ENCODE measurements at places on chromosomes 16 and 17.

DNA sequence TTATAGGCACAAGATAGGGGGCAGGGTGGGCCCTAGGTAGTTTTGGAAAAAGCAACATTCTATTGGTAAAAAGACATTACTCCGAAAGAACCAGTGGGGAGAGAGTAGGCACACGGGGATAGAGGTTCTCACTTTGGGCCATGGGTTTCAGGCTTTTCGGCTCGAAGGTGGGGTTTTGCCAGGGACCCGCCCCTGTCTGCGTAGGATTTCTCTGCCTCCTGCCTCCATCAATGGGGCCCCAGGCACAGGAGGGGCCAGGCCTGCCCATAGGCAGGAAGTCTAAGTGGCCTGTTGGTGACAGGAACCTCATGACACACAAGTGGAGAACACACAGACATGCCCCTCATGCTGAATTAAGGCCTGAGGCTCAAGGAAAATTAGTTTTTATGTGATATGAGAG lies 57.5 kb downstream of the RNF213 start:
- no peak for DNase-seq

GRCh38 chr17:17913695-17914332 lies 58.4 kb downstream of the TOM1L2 start:
- DNase-seq = no peak

DNA sequence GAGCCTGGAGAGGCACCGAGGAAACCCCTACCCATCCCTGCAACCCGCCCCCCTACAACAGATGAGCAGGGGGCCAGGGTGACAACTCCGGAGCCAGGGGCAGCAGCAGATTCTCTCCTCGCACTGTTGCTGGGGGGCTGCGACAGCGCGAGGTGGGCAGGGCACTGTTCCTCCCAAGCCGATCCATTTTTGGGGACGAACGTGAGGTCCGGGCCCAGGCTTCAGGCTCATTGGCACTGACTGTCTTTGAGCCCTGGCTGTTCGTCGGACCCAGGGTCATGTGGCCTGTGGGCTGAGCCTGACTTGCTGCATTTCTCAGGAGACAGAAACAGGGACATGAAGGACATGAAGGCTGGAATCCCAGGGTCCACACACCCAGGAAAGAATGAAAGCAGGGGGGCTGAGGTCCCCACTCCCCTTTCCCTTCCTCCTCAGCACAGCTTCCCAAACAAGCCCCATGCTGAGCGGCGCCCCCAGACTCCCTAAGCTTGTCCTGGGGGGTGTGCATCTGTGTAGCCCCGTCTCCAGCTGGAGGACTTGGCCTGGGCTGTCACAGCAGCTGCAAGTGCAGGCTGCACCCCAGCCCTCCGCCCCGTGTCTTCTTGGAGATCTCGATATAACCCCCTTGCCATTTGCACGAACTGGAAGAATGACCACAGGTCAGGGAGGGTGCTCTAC lies 18.7 kb downstream of the CEP295NL start:
- DNase-seq = no peak

DNA sequence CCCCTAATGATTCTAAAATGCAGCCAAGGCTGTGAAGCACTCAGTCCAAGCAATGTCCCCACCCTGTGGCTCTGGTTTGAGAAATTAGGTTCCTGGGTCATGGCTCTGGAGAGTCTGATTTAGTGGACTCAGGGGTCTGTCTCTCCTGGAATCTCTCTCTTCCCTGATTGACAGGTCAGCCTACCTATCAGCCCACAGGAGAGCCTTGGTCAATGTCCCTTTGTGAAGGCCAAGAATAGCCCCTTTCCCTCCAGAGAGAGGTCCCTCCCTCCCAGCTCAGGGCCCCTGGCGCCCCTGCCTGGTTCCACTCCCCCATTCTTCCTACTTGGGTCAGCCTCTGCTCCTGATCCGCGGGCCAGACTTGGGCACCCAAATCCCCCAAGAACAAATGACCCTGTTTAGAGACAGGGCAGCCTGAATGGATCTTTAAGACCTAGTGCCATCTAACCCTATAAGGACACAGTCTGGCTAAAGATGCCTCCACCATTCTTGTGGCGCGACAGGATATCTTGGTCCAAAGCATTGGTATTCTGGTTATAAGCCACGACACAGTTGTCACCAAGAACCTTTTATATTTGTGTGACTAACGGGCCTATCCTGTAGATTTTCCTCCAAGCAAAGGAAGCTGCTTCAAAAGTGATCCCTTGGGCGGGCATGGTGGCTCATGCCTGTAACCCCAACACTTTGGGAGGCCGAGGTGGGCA lies 38.3 kb upstream of the PRSS54 start:
- DNase-seq = no peak

DNA sequence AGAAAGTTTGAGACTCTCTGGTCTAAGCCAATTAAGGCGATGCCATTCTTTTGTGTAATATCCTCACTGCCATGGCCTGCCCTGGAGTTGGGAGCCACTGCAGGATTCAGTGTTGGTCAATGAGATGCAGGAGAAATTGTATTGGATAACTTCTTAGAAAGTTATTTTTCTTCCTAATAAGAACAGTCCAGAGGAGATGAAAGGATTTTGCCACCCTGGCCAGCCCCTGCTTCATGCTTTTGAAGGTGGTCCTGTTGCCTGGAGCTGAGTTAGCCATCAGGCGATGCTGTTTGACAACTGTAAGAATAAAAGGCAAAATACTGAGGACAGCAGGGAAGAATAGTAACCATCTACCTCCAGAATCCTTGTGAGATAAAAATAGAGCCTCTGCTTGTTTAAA lies 35.4 kb upstream of the CNTNAP4 start:
- DNase-seq = no peak

- DNase-seq = no peak
Measured at GRCh38 chr17:82238472-82239201, 9.8 kb downstream of the SLC16A3 start.

DNA sequence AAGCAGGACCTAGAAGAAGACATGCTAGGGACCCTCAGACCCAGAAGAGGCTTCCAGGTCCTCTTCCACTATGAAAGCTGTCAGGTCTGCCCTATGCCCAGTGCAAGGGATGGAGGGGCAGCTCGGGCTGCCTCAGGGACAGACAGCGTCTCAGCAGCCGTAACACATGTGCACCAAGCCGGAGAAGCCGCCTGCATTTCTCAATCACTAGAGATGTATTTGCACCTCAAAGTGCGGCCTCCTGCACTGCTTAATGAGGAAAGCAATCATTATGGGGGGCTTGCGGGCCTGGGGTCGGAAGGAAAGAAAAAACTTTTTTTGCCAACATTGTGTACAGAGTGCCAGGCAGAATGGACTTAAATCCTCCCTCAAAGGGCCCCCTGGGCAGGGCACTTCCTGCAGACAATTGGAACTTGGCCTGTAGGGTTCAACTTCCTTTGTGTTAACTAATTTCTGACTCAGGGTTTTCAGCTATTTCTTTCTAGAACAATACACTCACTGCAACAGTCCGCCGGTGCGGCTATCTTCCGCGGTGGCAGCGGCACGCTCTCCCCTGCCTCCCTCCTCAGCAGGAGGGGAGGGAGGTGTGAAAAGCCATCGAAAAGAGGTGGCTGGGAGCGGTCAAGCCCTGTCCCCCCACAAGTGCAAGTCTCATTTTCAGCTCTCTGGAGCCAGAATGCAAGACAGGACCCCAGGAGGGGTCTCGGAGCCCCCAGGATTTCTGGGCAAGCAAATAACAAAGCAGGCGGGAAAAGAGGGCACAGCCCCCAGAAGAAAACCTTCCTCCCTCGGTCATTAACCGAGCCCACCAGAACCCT lies 101.2 kb downstream of the ZNF423 start:
- no peak for DNase-seq

DNA sequence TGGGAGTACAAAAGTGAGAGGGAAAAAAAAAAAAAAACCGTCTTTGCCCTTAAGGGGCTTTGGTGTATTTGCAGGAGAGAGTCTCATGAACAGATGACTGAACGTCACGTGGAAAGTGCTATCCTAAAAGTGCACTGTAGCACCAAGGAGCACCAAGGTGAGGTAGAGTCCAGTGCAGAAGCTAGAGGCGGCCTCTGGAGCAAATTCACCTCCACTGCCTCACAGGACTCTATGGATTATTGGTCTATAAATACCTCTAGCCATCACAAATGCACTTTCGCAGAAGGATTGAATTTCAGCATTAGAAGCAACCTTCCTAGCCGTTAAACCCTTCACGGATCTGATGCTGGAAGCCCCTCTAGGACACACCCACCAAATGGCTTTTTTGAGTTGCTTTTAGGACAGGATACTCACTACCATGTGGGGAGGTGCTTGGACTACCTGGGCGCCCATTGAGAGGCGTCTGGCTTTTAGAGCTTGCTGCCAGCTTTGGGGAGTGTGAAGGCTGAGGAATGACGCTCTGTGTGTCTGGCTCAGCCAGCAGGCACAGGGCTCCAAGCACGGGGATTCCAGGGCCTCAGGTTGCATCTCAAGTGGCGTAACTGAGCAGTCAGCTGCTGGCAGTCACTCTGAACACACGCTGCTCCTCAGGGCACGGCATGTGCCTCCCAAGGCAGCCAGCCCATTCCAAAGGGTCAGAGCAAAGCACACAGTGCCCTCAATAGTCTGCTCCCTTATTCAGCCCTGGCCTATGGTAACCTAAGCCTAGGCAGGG lies 52.7 kb downstream of the CDRT4 start:
- no peak for DNase-seq

DNA sequence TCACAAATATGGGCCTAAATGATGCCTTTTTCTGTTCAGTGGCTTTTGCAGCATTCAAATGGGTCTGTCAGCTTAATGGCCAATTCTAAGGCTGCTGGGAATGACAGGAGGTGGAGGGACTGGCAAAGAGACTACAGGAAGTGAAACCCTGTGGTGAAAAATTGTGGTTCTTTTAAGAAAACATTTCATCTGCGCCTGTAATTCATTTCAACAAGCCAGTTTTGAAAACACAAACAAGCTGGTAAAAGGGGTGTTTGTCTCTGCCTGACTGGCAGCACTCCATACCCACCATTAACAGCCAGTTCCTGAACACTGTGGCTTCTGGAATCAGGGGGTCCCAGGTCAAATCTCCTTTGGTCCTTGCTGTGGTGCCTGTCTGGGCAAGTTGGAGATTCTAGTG lies 3.6 kb upstream of the KDM8 start:
- DNase-seq = no peak

DNA sequence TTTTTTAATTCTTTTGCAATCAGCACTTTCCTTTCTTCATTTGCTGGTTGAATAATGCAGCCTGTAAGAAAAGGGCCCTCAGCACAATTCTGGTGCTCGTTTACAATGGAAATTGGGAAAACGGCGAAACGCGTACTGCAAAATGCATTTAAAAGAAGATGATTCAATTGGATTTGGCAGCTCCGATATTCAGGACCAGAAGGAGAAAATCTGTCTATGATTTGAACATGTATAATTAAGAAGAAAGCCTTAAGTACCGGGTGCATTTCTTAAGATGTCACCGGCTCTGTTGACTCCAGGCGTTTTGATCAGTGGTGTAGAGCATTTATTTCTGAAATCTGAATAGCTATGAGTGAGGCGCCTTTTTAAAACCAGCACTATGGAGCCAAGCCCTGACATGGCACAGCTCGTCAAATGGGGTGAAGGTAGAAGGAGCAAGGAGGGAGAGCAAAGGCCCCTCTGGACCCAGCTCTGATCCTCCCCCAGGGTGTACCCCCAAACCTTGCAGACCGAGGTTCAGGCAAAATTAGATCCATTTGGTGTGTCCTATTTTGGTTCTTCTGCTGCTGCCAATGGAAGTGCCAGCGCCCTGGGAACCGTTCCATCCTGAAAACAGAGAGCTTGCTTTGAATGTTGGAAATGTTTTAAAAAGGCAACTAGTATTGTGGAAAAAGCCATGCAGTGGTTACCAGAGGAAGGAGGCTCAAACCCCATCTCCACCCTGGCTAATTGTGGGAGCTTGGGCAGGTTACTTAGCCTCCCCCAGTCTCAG lies 161.4 kb upstream of the RPL38 start:
- no peak for DNase-seq

GRCh38 chr16:23482778-23483177 lies 27.5 kb downstream of the GGA2 start:
- no peak for DNase-seq

- DNase-seq = no peak
Measured at GRCh38 chr16:88444826-88445582, 8.1 kb upstream of the ZFPM1 start.

GRCh38 chr16:25614716-25615265 lies 77.0 kb upstream of the HS3ST4 start:
- DNase-seq = no peak

GRCh38 chr17:65886315-65887245 lies 305.4 kb downstream of the CEP112 start:
- DNase-seq = no peak

- DNase-seq = no peak
Measured at GRCh38 chr17:73503560-73503959, 140.7 kb downstream of the SDK2 start.

DNA sequence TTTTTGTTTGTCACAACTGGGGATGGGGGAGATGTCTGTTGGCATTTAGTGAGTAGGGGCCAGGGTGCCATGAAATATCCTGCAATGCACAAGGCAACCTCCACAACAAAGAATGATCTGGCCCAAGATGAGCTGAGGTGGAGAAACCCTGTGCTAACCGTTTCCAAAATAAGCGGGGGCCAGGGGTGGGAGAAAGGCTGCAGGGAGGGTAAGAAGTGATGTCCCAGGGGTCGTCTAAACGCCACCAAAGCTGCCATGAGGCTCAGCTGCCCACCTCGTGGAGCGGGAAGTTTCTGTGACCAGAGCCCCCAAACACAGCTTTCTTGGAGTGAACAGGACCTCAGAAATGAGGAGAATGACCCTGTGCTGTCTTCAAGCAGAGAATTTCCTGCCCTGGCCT lies 76.5 kb upstream of the CDH5 start:
- no peak for DNase-seq

- DNase-seq = no peak
Measured at GRCh38 chr16:71826533-71827017, 17.9 kb upstream of the AP1G1 start.
